ENCODE measurements at places on chromosomes 2 and 18. TPM values are rescaled to one million over a fixed set of nuclear protein-coding genes. Genes with fewer than 3 reads are reported as not detected.

SFT2D3 gene
- not detected for total RNA-seq

MROH2A gene
- not detected for total RNA-seq

EGR4 gene
- total RNA-seq: 0.19 TPM

DES gene
- 0.33 TPM for total RNA-seq

CDH20 gene
- 8.8 TPM for total RNA-seq

ATP8B1 gene
- total RNA-seq: 16.7 TPM

SPATA3 gene
- total RNA-seq: not detected

C2orf66 gene
- 0.47 TPM for total RNA-seq

C2orf72 gene
- total RNA-seq: 7.9 TPM

DPYSL5 gene
- total RNA-seq: 97.6 TPM

KCNJ3 gene
- total RNA-seq: 0.64 TPM

INPP5D gene
- total RNA-seq: 3.5 TPM

LINC00305 gene
- total RNA-seq: not detected

CCDC148 gene
- total RNA-seq: 1.0 TPM

RAB6C gene
- total RNA-seq: 0.54 TPM

MFF gene
- total RNA-seq: 103 TPM

UPP2 gene
- total RNA-seq: 2.9 TPM

RGPD6 gene
- 30.3 TPM for total RNA-seq

AKAIN1 gene
- not detected for total RNA-seq

MC4R gene
- total RNA-seq: 0.31 TPM

GRCh38 chr2:181805228-181806038 lies 86.1 kb upstream of the ITPRID2 start:
- no peak for ATAC-seq

GRCh38 chr2:23449413-23449812 lies 64.4 kb downstream of the KLHL29 start:
- ATAC-seq: peak; percentile 27

DNA sequence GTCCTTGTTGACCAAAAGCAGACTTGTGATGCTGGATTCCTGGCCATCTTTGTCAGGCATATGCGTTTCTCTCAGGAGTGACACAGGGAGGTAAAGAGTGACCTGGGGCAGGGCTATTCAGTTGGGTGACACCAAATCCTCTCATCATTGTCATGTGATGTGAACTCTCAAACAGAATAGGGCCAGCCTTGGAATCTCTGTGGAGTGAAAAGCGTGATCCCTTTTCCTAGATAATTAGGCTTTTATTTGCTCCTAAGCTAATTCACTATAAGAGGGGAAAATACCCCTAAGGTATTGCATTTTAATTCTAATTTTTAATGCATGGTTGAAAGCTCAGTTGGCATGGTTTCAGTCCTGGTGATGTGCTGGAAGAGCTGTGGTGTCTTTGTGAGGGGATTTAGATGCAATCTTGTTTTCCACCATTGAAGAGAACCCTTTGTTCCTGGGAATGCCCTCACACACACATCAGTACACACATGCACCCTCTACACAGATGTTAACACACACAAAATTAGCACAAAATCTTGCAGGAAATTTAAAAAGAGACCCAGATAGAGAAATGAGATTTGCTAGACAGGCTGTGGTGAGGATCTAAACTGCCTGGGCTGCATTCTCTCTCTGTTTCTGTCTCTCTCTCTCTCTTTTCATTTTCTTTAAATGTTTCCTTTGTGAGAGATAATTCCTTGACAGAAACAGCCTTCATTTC lies 349.9 kb downstream of the TSN start:
- no peak for ATAC-seq

DNA sequence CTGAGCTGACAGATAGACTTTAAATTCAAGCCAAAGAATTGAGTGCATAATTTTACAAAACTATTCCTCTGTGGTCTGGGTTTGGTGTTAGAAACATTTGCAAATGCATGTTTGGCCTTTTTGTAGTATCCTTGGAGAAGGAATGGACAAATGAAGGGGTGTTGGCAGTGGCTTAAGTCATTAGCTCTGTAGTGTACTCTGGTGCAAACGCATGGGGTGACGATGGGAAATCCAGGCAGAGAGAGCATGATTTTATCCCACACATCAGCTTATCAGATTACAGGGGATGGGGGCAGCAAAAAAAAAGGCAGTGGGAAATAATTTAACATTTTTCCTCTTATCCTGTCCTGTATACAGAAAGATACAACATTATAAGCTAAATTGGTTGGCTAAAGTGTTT lies 320.6 kb downstream of the ZNF516 start:
- ATAC-seq: peak; percentile 46

- ATAC-seq: peak; percentile 83
Observed at GRCh38 chr2:24421668-24422067, 61.3 kb upstream of the ITSN2 start.

GRCh38 chr2:2022941-2023586 lies 278.7 kb upstream of the PXDN start:
- ATAC-seq: no peak

GRCh38 chr18:46915800-46916550 lies 1.3 kb downstream of the PIAS2 start:
- no peak for ATAC-seq

DNA sequence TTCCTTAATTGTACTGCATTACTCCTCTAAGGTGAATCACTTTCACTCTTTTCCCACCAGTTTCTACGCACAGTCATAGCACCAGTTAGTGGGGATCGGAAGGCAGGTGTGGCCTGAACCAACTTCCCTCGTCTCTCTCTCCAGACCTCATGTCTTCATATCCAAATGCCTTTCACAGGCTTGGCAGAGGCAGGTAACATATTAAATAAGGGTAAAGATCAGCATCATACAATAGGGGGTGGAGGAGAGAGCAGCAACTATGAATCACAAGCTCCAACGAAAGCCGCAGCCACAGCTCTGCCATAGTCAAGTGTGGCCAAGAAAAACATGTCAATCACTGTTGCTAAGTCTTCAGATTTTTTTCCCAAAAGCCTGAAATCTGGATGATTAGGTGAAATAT lies 40.3 kb downstream of the AP1S3 start:
- ATAC-seq: no peak

DNA sequence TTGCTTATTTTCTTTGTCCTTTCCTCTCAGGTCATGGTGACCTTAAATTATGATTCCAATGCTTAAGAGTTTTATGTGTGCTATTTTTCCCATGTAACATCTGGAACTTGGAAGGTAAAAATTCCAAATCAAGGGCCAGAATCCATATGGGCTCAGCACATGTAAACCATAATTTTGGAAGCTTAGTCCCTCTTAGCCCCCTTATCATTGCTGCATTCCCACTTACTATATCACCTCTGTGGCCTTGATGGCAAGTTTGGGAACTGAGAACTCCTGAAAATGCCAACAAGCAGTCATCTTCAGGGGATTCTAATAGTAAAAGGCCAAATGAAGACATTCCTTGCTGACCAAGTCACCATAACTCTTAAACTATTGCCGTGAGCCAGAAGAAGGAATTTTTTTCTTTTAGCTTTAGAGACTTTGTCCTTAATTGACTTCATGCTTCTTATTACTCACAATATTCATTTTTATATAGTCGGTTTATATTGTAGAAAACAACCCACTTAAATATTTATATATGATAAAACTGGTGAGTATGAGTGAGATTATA lies 251.4 kb downstream of the SLC8A1 start:
- ATAC-seq: no peak

- ATAC-seq: no peak
Observed at GRCh38 chr2:107340955-107341354, 455.0 kb upstream of the ST6GAL2 start.

GRCh38 chr2:8481463-8482009 lies 200.3 kb upstream of the ID2 start:
- ATAC-seq: no peak

GRCh38 chr18:12943215-12943614 lies 4.6 kb upstream of the SEH1L start:
- no peak for ATAC-seq

DNA sequence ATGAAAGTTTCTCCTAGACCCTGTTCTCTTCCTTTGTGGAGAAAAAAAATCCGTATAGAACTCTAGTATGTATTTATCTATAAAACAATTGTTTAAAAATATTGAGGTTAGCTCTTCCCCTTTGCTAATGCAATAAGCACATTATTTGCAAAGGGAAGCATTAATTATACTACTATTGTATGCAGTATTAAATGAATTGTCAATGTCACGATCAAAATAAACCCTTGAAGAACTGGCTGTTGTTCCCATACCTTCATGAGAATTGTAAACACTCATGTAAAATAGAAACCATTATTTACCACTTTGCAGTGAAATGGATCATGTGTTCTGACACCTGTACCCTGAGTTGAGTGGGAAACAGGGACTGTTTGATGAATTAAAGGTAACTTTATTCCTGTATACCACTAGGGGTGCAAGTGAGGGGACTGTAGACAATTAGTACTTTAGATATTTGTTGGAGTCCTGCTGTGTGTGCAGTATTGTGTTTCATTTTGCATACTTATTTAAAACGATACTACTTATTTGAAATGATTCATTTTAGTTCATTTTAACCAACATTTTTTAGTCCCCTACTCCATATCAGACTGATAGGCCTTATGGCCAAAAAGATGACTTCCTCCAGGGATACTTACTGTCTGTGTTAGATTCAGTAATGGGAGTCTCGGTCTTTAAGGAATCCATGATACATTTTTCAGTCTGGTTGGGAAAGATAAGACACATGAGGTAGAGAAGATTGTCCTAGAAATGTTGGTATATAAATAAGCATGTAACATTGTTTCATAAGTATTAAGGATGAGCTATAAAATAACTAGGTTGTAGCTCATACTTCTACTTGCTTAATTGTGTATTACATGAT lies 7.9 kb downstream of the PKP4 start:
- ATAC-seq: peak; percentile 52

- no peak for ATAC-seq
Observed at GRCh38 chr2:203692031-203692710, 14.3 kb upstream of the CD28 start.

DNA sequence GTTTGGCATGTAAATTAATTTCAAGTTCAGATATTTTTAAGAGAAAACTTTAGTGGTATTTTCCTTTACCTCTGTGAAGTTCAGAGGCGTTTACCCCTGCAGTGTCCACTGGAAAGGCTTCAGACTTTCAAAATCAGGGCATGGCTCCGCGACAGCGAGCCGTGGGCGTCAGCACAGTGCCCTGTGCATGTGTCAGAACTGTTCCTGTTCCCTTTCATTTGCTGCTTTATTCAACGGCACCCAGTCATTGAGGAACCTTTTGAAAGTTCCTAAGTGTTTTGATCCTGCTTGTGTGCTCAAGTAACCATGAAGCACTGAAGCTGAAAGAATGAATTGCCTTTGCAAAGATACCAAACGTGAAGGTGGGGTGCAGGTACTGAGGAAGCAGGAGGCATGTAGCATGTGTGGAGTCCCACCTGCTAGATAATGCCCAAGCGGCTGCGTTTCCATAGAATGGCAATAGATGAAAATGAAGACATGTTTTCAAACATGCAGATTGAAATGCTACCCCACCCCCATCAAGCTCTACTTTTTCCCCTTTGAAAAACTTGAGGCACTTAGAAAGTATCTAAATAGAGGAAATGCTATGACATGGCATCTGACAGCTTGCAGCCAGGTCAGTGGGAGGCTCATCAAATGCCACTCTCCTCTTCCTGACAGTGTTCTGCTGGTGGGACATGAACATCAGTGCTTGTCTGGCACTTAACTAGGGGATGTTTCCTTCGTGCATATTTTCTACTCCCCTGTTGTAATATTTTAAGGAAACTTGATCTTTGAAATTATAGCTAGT lies 148.6 kb downstream of the ZNF236 start:
- no peak for ATAC-seq

DNA sequence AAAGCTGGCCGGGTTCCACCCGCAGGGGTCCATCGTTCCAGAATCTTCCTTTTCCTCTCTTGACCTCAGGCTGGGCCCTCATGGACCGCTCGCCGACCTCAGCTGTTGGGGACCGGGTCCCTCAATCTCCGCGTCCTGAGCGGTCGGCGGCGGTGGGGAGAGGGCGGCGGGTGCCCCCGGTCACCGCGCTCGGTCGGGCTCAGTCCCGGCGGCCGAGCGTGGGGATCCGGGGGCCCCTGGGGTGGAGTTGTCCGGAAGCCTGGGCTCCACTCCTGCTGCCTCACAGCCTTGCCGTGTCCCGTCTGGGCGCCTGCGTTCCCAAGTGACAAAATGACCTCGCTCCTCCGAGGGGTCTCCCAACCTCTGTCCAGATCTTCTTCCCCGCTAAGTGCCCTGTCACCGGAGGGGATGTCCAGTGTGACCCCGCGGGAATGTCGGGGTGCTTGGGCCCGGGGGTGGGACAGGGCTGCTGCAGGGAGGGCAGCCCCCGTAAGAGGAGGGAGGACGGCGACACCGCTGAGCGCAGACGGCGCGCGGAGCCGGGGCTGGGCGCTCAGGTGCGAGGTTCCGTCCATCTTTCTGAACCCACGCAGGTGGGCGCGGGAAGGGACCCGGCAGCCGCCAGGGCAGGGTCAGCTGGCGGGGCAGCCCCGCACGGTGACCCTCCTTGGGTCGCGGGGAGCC lies 16.0 kb upstream of the E2F6 start:
- ATAC-seq: no peak

- ATAC-seq: no peak
Observed at GRCh38 chr2:136204971-136205370, 87.0 kb upstream of the CXCR4 start.

- no peak for ATAC-seq
Observed at GRCh38 chr2:158600155-158600802, 143.5 kb downstream of the PKP4 start.

GRCh38 chr2:9170458-9171130 lies 36.0 kb upstream of the ASAP2 start:
- no peak for ATAC-seq

- ATAC-seq: peak; percentile 26
Observed at GRCh38 chr18:9428862-9429661, 46.3 kb upstream of the RALBP1 start.

DNA sequence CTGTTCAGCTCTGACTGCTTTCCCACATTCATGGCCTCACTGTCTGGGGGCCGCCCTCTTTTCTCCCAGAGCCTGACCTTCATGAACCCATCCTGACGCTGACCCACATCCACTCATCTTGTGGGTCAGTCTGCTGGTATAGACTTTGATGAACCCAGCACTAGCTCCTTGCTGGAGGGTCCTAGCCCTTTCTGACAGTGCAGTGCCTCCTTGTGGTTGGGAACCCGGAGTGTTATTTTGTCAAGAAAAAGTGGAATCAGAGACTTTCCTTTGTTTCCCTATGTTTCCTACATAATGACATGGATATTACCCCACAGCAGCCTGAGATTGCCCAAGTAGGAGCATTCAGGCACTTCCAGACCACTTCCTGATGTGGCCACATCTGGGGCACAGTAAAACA lies 19.3 kb upstream of the OSR1 start:
- no peak for ATAC-seq
